ENCODE measurements at places on chromosomes 2 and 18.

GRCh38 chr2:45818591-45818990 is 167.1 kb downstream of the PRKCE start:
- no peak overlapping the region for H3K4me3 ChIP-seq
- no peak for DNase-seq
- H3K27ac ChIP-seq, result no peak overlapping the region
- no peaks in the 10 kb centered on the region for H3K27me3 ChIP-seq

- DNase-seq, result peak; percentile 27
- H3K36me3 ChIP-seq, result peaks cover 19% of the 10 kb centered on the region
- H3K27me3 ChIP-seq, result no peaks in the 10 kb centered on the region
- H3K4me3 ChIP-seq, result no peak overlapping the region
- peaks cover 24% of the 10 kb centered on the region for H3K4me1 ChIP-seq
- peak overlapping the region; percentile 67 for H3K27ac ChIP-seq
Measured at GRCh38 chr2:201532686-201533304, 81.3 kb downstream of the STRADB start.

DNA sequence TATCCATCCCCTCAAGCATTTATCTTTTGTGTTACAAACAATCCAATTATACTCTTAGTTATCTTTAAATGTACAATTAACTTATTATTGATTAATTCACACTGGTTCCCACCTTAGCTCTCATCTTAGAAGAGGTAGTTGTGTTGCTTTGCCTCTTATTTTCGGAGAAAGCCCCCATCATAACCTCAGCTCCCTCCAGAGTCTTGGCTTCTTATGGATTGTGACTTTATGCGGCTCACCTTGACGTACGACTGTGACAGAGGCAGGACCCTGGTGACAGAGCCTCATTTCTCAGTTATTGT is 132.9 kb downstream of the SPTBN1 start:
- peak overlapping the region; percentile 36 for H3K4me3 ChIP-seq
- H3K27me3 ChIP-seq, result no peaks in the 10 kb centered on the region
- peaks cover 41% of the 10 kb centered on the region for H3K36me3 ChIP-seq

DNA sequence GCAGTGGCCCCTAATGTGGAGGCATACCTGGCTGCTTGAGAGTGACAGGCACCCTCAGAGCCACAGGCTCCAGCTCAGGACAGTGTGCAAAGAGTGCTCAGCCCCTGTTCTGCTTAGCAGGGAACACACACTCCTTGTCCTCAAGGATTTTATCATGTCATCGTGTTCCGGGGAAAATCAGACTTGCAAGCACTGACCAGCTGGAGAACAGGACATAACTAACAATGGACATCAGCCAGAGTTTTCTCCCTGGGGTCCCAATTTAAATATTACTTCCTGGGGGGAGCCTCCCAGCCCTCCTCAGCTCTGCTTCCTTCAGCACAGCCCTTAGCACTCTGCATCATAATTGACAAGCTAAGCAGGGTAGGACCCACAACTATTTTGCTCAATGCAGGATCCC is 175.4 kb upstream of the ACAA2 start:
- peaks cover 4% of the 10 kb centered on the region for H3K4me1 ChIP-seq
- H3K27ac ChIP-seq, result no peak overlapping the region
- DNase-seq, result no peak
- no peak overlapping the region for H3K4me3 ChIP-seq
- H3K36me3 ChIP-seq, result no peaks in the 10 kb centered on the region

DNA sequence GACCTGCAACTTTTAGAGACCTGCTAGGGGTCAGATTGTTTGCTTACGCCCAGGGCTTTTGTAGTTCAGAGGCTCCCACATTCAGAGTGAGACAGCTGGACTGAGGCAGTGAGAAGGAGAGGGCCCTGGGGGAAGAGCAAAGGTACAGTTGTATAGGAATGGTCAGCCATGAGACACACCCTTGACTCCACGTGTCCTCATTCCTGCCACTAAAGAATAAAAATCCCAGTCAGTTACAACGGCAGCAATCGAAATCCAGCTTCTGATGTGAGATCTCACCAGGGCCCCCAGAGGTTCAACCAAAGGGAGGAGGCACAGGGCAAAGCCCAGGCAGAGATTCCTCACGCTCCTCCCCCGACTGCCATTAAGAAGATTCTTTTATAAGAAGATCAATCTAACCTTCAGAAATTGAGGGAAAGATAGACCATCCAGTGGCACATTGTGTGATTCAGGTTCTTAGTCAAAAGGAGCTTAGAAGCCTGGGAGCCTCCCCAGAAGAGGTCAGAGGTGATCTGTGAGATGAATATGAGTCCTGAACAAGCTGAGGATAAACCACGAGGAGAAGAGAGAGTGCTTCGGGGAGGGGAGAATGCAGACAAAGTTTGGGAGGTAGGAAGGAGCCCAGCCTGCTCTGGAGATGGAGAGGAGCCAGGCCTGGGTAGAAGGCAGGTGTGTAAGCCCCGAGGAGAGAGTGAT is 317.0 kb downstream of the CYP26B1 start:
- no peaks in the 10 kb centered on the region for H3K36me3 ChIP-seq
- H3K27ac ChIP-seq, result no peak overlapping the region
- no peak overlapping the region for H3K4me3 ChIP-seq
- no peaks in the 10 kb centered on the region for H3K27me3 ChIP-seq
- no peaks in the 10 kb centered on the region for H3K4me1 ChIP-seq

DNA sequence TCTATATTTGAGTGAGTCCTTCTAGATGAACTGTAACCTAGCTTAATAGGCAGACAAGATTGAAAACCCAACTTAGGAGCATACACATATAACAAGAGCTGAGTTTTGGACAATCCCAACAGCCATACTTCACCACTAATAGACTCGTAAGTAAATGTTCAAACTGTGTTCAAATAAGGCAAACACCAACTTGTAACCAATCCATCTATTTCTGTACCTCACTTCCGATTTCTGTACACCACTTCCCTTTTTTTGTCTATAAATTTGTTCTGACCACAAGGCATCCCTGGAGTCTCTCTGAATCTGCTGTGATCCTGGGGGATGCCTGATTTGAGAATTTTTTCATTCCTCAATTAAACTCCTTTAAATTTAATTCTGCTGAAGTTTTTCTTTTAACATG is 1149.1 kb upstream of the NRXN1 start:
- DNase-seq, result no peak
- H3K4me1 ChIP-seq, result no peaks in the 10 kb centered on the region
- no peak overlapping the region for H3K27ac ChIP-seq

DNA sequence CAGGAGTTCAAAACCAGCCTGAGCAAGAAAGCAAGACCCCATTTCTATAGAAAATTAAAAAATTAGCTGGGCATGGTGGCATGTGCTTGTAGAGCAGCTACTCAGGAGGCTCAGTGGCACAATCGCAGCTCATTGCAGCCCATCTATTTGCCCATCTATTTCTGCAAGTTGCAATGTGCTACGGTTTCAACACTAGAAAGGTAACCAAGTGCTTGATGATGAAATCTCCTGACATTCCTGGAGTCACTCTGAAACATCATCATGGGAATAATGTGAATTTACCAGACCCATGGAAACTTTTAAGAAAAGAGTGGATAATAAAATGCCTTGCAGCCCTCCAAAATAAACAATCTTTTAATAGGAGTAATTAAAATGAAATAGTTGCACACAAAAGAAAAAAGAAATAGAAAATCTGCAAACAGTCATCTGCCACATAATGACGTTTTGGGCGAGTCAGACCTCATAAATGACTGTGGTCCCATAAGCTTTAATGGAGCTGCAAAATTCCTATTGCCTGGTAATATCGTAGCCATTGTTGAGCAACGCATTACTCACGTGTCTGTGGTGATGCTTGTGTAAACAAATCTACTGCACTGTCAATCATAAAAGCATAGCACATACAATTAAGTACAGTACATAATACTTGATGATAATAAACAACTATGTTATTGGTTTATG is 46.6 kb upstream of the AMMECR1L start:
- no peak overlapping the region for H3K27ac ChIP-seq
- H3K36me3 ChIP-seq, result no peaks in the 10 kb centered on the region
- no peak overlapping the region for H3K4me3 ChIP-seq
- DNase-seq, result no peak
- no peaks in the 10 kb centered on the region for H3K4me1 ChIP-seq

DNA sequence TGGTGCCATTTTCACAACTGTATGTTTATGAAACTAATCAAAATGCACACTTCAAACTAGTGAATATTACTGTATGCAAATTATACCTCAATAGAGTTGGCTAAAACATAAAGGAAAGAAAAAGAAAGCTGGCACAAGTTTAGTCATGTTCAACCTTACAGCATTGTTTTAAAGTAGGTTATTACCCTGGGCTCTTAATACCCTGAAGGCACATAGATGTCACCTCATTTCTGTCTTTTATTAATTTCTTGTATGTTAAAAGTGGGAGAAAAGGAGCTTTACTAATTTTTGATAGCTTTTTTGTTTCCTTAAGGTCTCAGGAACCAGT is 32.7 kb downstream of the TMEM131 start:
- no peak overlapping the region for H3K27ac ChIP-seq
- no peak overlapping the region for H3K4me3 ChIP-seq
- no peaks in the 10 kb centered on the region for H3K27me3 ChIP-seq

- DNase-seq, result no peak
- peaks cover 5% of the 10 kb centered on the region for H3K36me3 ChIP-seq
- no peak overlapping the region for H3K4me3 ChIP-seq
- no peaks in the 10 kb centered on the region for H3K4me1 ChIP-seq
- H3K27ac ChIP-seq, result no peak overlapping the region
Measured at GRCh38 chr2:148282201-148282600, 261.3 kb downstream of the MBD5 start.

- no peak within 1 kb of the TSS for H3K27ac ChIP-seq
- peaks cover 5% of the 10 kb centered on the region for H3K4me1 ChIP-seq
- H3K36me3 ChIP-seq, result no peaks in the 10 kb centered on the region
- no peak within 1 kb of the TSS for H3K4me3 ChIP-seq
- H3K27me3 ChIP-seq, result peaks cover 81% of the 10 kb centered on the region
- no peak for DNase-seq
Measured at GRCh38 chr2:218859556-218859987, at the start of gene WNT6. Gene WNT6 (plus strand): TSS chr2:218859805. CDS start chr2:218860038, 233 bp downstream.

DNA sequence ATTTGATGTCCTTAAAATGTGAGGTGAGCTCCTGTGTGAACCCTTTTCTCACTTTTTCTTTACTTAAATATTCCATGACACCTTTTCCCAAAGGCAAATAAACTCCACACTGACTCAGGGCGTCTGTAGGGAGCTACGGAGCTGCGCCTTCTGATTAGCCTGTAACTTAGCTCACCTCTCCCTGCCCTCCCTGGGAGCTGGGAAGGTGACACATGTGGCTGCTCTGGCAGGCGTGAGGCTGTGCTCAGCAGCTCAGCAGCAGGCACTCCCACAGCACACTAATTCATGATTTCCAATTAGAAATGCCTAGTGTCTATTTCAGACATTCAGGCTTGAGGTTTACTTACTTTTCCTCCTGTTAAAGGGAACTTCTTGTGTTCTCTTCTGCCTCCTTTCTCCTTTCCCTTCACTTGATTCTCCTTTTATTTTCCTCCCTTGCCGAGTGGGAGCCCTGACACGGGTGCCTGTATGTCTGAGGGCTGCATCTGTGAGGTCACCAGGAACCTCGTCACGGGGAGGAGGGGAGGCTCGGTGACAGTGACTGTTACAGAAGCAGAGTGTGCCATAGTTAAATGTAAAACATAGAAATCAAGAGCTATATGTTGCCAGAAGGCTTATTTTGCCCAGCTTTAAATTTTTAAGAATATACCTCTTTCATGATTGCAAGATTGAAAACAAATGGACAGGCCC is 437.1 kb downstream of the DCDC2C start:
- no peak for DNase-seq
- H3K4me1 ChIP-seq, result no peaks in the 10 kb centered on the region
- H3K27me3 ChIP-seq, result no peaks in the 10 kb centered on the region
- no peak overlapping the region for H3K27ac ChIP-seq
- H3K36me3 ChIP-seq, result no peaks in the 10 kb centered on the region
- H3K4me3 ChIP-seq, result no peak overlapping the region

DNA sequence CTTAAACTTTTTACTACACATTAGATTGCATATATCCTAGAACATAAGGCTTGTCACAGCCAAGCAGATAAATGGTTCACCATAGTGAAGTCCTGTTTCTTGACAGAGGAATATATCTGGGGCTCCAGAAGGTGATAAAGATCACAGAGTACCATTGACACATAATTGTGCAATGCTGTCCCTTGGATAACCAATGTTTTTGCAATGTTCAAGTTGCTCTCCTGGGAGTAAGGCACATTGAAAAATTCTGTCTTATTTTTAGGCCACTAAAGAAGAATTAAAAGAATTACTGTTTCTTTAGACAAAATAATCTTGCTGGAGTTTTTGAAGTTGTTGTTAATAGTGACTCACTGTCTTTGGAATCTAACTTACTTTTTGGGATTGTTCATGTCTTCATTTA is 1132.8 kb downstream of the LRP1B start:
- H3K4me1 ChIP-seq, result no peaks in the 10 kb centered on the region
- no peak for DNase-seq
- H3K27me3 ChIP-seq, result no peaks in the 10 kb centered on the region

DNA sequence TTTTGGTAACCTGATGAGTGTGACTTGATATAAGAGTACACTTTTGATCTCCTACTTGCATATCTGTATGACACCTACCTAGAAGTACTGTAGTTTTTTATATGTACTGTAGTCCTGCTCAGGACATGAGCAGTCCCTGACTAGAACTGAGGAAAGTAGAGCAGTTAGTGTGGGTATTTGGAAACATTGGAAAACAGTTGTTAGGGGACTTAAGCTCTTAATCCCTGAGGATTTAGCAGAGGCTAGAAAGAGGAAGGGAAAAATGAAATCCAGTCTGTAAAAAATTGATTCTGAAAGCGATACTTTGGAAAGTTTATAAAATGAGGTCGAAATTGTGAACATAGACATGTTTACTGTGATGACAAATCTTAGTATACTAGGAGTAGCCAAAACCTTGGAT is 125.6 kb downstream of the NCOA1 start:
- H3K36me3 ChIP-seq, result no peaks in the 10 kb centered on the region
- no peak overlapping the region for H3K27ac ChIP-seq
- no peaks in the 10 kb centered on the region for H3K27me3 ChIP-seq
- no peak for DNase-seq
- H3K4me3 ChIP-seq, result no peak overlapping the region

GRCh38 chr2:185127412-185127811 is 529.1 kb downstream of the ZNF804A start:
- no peak overlapping the region for H3K27ac ChIP-seq
- no peaks in the 10 kb centered on the region for H3K27me3 ChIP-seq
- H3K4me1 ChIP-seq, result no peaks in the 10 kb centered on the region
- no peak for DNase-seq
- H3K36me3 ChIP-seq, result no peaks in the 10 kb centered on the region
